ENCODE measurements at places on chromosomes 7 and 10. TPM values are rescaled to one million over a fixed set of nuclear protein-coding genes. Genes with fewer than 3 reads are reported as not detected.

CPEB3 gene
- 8.6 TPM for total RNA-seq

GIMAP8 gene
- total RNA-seq = not detected

ASAH2 gene
- 0.99 TPM for total RNA-seq

SDK1 gene
- 2.8 TPM for total RNA-seq

ASB13 gene
- total RNA-seq = 10.3 TPM

ST8SIA6 gene
- 0.47 TPM for total RNA-seq

ANKRD1 gene
- 2,203 TPM for total RNA-seq

GLI3 gene
- 3.7 TPM for total RNA-seq

NYAP1 gene
- total RNA-seq = not detected

CNPY1 gene
- 2.2 TPM for total RNA-seq

PTPRZ1 gene
- total RNA-seq = not detected

RAB19 gene
- not detected for total RNA-seq

HOXA5 gene
- 8.8 TPM for total RNA-seq

HOXA11 gene
- 1.7 TPM for total RNA-seq

TAS2R41 gene
- not detected for total RNA-seq

OR6B1 gene
- total RNA-seq = not detected

PON1 gene
- total RNA-seq = not detected

PLXNA4 gene
- total RNA-seq = 0.05 TPM

AGMO gene
- not detected for total RNA-seq

MPP7 gene
- 5.6 TPM for total RNA-seq

ZNF485 gene
- 3.9 TPM for total RNA-seq

CFAP58 gene
- 0.62 TPM for total RNA-seq

GTPBP10 gene
- total RNA-seq = 17.4 TPM

LOXL4 gene
- 0.88 TPM for total RNA-seq

FRMD4A gene
- 23.0 TPM for total RNA-seq

KIAA1217 gene
- total RNA-seq = 13.2 TPM

H2BK1 gene
- total RNA-seq = not detected

ITIH5 gene
- total RNA-seq = not detected

Measured in myocyte (in vitro differentiated cells).